ENCODE measurements at places on chromosomes 5 and 9.

DNA sequence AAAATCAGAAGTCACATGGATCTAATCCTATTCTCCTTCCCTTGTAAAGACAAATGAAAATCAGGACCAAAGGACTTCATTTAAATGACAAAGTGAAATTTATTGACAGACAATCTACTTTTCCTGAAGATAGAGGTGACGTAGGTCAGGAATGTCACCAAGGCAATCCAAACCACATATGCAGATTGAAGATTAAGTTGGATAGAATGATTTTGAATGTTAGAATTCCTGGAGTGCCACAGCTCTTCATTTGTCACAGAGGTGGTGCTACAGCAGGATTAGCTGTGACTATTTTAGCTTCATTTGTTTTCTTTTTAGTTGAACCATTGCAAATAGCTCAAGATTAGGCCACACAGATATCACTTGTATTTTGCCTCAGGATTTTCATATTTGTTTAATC is 736.0 kb upstream of the ARRDC3 start:
- no peak for DNase-seq

DNA sequence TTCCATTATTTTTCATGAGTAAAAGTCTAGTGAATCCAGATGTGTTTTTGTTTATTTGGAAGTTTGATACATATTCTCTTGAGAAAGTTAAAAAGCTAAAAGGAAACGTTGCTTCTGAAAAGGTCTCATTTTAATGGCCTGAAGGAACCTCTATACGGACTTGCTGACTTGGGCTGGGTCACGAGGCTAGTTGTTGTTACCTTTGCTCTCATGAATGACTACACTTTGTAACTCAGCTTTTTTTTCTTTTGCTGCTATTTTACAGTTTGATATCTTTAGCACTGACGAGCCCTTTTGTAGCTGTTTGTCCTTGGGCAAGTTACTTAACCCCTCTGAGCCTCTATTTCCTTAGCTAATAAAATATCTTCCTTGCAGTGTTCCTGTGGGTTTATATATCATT is 211.5 kb downstream of the PCSK5 start:
- DNase-seq: no peak

DNA sequence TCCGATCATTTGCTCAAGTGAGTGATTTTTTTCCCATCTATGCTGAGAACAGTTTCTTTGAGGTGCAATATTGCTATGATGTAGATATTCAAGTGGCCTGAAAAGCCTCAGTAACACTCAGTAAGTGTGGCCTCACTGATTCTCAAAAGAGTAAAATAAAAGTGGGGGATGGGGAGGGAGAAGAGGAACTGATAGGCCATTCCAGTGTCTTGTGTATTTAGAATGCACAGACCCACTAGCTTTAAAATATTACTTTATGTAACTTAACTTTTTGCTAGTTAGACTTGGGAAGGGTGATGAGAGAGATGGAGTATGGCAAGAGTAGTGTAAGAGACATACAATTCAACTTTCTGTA is 79.5 kb upstream of the ZNF608 start:
- DNase-seq: no peak

GRCh38 chr5:73290242-73290641 is 117.2 kb downstream of the TMEM174 start:
- no peak for DNase-seq

All from activated CD8-positive, alpha-beta T cell treated with anti-CD3 and anti-CD28 coated beads, Interleukin-2, amount 10 ng/mL, durations not matched to agents 7 days and 5 days (primary cell).